ENCODE measurements at places on chromosomes 2 and 18.

GRCh38 chr18:79466591-79466990, 70.9 kb downstream of the NFATC1 start:
- no peak for DNase-seq

GRCh38 chr18:10245031-10245845, 209.2 kb upstream of the APCDD1 start:
- DNase-seq = no peak

DNA sequence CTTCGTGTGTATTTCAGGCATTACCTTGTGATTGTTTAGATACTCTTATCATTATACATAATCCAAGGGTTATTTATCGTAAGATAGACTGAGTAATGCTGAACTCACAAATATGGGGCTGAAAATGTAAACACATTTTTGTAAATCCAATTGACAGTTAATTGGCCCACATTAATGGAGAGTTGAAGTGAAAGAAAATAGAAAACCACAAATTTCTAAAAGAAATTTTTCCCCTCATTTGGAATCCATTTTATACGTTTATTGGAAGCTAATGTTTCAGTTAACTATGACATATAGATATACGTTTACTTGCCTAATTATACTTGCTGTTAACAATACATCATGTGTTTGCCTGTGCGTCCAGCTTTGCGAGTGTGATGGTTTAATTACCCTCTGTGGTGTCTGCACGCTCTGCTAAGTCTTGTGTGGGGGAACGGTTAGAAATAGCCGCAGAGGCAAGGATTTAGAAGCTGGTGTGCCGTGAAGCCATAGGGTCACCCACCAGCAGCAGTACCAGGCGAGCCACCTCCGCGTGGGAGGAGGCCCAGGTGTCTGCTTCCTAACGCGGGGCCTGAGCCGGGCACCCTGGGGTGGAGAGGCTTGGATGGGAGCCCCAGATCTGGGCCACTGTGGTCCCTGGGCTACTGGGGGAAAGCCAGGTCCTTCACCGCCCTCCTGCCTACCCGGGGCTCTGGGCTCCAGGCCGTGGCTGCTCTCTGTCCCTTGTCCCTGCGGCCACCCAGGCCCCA, 38.0 kb downstream of the TSHZ1 start:
- no peak for DNase-seq

DNA sequence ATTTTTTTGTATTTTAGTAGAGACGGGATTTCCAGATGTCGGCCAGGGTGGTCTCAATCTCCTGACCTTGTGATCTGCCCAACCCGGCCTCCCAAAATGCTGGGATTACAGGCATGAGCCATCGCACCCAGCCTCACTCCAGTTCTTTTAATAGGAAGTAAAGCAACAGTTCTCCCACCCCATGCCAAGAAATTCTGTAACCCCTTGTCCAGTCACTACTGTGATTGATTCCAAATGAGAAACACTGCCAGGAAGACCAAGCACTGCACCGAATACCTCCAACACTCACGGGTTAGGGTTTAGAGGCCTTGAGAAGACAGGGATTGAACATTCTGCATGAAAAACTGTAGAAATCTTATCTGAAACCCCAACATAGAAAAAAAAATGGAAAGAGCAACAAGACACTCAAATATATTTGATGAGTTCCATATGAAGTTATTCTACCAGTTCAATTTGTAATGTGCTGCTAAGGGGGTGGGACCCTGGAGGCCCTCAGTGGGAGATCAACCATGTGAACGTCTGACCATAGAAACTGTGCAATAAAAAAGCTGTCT, 48.2 kb upstream of the BIN1 start:
- no peak for DNase-seq

GRCh38 chr2:36416370-36417165, 61.0 kb downstream of the CRIM1 start:
- DNase-seq = no peak

- DNase-seq = no peak
These were observed 35.9 kb downstream of the SPRED2 start for GRCh38 chr2:65396348-65397026.

GRCh38 chr2:120489023-120489422, 143.1 kb downstream of the INHBB start:
- no peak for DNase-seq

DNA sequence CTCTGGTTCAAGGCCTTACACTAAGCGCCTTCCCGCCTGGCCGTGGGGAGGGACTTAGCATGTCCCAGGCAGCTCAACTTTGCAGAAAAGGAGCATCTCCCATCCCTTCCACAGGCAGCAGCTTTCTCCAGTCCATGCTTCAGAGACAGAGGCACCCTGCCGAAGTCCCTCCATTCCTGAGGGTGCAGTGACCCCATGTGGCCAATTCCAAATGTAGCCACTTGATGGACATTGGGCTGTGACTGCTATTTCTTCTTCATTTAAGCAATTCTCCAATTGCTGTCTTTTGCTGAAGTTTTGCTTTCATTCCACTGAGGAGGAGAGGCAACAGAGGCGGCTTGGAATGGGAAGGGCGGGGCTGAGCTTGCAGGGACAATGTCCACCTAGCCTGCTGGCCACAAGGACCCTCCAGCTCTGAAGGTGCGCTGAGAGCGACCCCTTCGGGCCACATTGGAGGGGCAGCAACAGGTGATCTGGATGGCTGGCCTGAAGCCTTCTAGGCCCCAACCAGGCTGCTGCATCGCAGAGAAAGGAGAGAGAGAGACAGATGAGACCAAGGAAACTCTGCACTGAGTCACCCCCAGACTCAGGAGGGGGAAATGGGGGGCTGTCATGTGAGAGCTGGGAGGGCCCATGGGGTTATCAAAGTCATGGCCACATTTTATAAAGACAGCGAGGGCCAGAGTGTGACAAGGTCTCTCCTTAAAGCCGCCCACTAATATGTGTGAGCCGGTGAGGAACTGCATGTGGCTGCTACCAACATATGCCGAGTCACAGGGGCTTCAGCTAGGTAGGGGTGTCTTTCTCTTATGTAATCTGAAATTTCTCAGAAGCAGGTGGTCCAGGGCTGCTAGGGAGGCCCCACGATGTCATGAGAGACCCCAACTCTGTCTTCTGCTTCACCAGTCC, 61.3 kb downstream of the LONRF2 start:
- DNase-seq = no peak

DNA sequence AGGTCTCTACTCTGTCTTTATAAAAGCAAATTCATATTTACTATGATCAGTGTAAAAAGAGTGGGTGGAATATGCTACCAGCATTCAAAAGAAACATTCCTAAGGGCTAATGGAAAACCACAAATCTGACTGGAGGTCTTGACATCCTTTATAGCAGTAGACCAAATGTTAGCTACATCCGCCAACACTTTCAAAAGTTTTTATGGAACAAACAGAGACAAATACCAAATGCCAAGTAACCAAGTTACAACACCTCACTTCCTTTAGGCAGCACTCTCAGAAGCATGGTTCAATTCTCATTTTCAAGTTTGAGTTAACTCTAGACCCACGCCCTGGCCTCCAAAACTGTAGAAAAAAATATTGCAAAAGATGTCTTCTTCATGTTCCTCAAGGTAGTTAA, 78.3 kb upstream of the SETBP1 start:
- no peak for DNase-seq
